ENCODE measurements at places on chromosomes 6 and 20.

DNA sequence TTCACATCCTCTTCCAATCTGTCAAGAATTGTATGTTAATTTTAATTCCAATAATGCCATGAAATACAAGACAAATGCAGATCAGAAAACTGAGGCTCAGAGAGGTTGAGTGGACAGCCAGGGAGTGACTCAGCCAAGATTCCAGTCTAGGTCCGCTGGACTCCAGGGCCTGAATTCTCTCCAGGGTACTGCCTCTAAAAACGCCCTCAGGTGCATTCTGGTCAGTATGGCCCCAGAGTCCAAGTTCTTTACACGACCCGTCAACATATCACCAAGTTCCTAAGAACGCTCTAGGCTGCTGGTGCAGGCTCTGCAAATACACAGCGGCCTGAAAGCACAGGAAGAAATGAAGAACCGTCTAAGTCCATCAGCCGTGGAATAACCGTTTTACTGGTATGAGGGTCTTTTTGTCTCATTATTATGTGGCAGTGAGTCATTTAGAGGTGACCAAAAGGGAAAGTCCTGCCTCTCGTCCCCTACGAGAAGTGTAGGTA lies 709 bp upstream of the ASXL1 start:
- DNase-seq = no peak

DNA sequence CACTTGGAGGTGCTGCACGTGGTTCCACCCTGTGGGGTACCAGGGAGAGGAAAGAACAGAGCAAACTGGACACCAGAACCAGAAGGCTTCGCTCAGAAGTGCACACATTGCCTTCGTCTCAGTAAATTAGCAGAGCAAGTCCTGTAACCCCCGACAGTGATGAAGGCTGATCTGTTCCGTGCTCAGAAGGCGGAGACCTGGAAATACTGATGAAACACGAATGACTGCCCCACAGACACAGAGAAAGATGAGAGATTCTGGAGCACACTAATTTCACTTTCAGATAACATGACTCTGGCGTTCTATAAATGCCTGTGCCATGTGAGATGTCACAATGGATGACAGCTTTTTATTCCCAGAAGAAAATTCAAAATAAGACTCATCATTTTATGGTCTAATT lies 44.2 kb upstream of the CCR6 start:
- no peak for DNase-seq

DNA sequence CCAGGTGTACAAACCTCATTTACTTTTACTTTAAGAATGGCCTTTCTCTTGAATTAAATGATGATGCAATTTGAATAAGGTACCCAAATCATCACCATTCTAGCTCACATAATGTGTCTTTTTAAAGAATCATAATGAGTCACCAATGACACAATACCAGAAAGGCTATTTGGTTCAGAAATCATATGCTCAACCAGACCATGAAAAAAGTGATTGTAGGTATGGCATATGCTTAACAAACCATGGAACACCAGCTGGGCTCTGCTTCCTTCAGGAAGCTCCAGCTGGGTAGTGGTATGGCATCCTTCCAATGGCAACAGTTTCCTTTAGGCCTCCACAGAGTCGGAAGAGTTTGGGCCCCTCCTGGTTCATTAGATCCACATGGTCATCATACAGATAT lies 128.2 kb downstream of the FRK start:
- DNase-seq = peak; percentile 9

- no peak for DNase-seq
These were observed 76.7 kb downstream of the CEP162 start for GRCh38 chr6:84150705-84151104.

- DNase-seq = peak; percentile 81
These were observed 38.7 kb downstream of the GSTA2 start for GRCh38 chr6:52724406-52725121.

DNA sequence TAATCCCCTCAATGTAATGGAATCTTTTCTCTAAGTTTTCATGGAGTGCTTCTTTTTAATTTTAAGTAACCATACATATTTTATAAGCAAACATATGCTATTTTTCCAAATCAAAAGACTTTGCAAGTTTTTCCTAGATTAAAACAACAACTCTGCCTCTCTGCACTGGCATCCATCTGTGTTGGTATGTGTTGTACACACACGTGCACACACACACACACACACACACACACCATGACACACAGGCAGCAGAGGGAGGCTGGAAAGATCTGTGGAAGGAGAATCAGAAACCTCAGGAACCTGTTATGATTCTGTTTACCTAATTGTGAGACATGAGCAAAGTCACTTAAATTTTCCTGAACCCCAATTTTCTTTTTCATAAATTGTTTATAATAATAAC lies 295.0 kb upstream of the PRDM1 start:
- DNase-seq = no peak

DNA sequence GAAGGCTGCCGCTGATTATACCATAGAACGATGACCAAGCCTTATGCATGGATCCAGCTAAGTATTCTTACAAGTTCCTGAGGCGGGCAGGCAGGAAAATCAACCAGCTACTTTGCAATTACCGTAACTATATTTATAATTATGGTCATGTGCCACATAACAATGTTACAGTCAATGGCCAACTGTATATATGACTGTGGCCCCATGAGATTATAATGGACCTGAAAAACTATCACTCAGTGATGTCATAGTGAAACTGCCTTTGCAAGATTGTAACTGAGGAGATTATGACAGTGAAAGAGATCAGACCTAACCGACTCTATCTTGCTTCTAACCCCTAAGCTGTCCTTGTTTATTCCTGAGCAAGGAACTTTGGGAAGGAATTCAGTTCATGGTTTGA lies 33.1 kb upstream of the FAM135A start:
- no peak for DNase-seq

GRCh38 chr6:124237911-124238310 lies 434.2 kb downstream of the NKAIN2 start:
- no peak for DNase-seq

DNA sequence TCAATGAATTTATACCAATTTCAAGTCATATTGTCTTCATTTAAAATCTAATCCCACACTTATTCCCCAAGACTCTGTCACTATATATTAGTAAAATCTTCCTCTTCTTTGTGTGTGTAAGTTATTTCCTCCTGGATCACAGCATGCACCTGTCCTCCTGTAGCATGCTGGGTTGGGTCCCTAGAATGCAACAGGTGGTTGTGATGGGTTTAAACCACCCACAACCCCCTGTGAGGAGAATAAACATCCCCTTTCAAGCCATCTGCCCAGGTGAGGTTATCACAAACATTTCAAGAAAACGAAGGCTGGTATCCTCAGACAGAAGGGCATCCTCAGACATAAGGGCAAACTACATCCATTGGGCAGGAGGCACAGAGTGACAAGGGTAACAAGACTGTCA lies 26.4 kb downstream of the DZANK1 start:
- DNase-seq = no peak

- DNase-seq = no peak
These were observed 169.3 kb upstream of the ZNF337 start for GRCh38 chr20:25865715-25866656.

DNA sequence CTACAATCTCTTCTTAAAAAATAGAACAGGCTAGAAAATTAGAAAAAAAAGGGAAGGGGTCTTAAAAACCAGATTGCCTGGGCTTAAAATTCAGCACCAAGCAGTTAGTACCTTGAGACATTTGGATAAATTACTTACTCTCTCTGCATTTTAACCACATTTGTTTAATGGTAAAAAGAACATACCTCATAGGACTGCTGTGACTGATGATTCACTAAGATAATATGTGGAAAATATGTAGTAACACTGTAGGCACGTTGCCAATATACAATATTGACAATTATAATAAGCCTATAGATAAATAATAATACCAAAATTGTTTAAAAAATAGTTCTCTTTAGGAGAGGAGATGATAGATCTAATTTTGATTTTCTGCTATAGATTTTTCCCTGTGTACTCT lies 750.4 kb downstream of the TENT5A start:
- no peak for DNase-seq

- no peak for DNase-seq
These were observed 310.1 kb downstream of the UTRN start for GRCh38 chr6:144595266-144595665.

DNA sequence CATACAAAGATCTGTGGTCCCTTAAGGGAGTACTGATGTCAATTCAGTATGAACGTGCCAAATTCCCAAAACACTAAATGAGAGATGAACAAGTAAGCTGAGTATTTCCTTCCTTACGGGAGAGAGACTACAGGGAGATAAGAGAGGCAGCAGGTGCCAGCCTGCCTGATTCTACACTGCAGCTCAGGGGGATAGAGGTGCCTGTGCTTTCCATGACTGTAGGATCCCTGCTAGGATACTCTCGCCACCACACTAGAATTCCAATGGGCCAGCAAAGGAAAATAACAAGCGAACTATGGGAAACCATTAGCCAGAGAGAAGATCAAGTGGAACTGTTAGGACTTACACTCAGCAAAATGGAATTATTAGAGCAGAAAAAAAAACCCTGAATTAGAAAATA lies 198.5 kb upstream of the BTBD3 start:
- no peak for DNase-seq

GRCh38 chr6:118288355-118289124 lies 259.6 kb upstream of the PLN start:
- no peak for DNase-seq

DNA sequence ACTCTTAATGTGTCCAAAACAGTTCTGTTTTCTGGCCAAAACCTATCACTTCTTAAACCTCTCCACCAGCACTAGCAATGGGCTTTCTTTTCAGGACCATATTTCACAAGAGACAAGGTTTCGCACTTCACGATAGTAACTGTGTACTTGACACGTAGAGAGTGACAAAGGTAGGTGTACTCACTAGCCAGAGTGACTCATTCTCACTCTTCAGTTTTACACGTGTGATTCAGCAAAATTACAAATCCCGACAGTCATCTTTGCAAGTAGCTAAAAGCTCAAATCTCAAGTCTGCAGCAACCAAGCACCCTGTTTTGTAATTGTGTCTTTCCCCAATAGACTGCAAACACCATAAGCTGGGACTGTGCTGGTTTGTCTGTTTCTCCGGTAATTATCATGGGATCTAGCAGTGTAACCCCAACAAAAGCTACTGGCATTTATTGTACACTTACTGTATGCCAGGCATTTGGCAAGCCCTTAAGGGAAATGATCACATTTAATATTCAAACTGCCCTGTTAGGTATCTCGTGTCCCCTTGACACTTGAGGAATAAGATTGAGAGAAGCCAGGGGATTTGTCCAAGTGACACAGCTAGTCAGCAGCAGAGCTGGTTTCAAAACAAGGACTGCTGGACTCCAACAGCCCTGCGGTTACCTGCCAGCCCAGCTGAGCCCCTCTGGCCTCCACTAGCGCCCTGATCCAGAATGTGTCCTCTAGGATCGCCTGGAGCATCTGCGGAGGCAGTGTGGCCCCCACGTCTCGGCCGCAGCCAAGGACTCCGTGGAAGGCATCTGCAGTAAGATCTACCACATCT lies 9.9 kb downstream of the PCIF1 start:
- no peak for DNase-seq

- no peak for DNase-seq
These were observed 73.6 kb downstream of the MDGA1 start for GRCh38 chr6:37624121-37624520.

DNA sequence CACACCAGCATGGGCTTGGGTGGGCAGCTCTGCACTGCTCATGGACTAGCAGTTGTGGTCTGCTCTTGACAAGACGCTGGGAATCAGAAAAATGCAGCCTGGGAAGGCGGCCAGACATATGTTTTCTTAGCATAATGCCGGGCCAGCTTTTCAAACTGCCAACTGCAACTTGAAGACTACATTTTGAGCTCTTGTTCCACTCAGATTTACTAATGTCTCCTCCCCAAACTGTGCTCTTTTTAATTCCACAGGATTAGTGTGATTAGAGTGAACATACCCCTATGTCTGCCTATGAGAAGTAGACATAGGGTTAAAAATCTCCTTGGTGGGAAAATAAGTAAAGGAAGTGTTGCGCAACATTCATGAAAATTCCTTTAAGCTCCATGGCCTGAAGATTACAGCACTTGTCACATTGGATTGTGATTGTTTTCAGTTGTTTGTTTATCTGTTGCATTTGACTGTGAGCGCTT lies 5.3 kb upstream of the FNDC1 start:
- DNase-seq = no peak

DNA sequence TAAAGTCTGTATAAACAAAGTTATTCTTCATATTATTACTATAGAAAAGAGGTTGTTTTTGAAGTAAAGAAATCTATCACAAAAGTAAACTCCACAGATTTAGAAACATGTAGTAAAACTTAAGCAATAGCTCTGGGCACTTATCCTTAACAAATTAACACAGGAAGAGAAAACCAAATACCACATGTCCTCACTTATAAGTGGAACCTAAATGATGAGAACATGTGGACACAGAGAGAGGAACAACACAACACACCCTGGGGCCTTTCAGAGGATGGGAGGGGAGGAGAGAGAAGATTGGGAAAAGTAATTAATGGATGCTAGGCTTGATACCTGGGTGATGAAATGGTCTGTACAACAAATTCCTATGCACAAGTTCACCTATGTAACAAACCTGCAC lies 57.2 kb downstream of the C6orf58 start:
- no peak for DNase-seq

- no peak for DNase-seq
These were observed 160.1 kb downstream of the ZMYND8 start for GRCh38 chr20:47196091-47197081.

DNA sequence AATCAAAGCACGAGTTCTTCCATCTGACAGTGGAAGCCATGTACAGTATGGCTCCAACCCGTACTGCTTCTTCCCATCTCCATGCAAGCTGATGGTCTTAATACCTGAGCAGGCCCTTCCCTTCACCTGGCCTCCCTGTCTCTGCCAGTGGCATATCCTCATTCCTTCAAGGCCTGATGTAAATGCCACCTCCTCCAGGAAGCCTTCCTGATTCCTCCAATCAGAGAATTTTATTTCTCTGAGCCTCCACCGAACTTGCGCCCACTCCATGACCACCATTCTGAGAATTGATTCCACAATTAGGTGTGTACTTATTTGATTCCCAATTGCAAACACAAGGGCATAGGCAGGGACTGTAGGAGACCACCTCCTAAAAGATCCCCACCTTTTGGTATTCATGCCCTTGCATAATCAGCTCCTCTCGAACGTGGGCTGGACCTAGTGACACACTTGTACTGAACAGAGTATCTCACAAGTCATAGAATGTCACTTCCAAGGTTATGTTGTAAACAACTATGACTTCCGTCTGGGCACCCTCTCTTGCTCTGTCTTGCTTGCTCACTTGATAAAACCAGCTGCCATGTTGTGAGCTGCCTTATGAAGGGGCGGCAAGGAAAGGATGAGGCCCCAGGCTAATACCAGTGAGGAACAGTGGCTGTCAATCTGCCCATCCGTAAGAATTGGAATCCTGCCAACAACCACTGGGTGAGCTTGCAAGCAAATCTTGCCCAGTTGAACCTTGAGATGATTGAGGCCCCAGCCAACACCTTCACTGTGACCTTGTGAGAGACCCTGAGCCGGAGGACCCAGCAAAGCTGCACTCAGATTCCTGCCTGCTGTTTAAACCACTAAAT lies 38.8 kb downstream of the CPNE5 start:
- DNase-seq = no peak

DNA sequence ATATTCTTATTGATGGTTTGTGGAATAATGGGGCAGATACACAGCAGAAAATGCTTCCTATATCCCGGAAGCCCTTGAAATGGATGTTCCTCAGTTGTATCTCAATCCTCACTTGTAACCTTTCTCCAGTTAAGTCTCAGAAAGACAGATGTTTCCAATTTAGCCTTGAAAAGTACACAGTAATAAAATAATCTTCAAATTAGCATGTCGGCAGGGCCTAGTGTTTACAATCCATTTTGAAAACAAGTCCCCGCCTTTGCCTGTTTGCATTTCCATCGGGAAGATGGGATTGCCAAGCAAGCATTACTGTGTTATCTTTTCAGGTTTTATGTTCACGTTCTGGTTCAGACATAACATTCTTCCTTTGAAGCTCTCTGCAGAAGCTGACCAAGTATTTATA lies 41.5 kb downstream of the SNRNP48 start:
- DNase-seq = no peak

- no peak for DNase-seq
These were observed 138.4 kb downstream of the ELOVL4 start for GRCh38 chr6:79808921-79809320.

Measured in NCI-H2081 treated with DMSO at 0.1 percent for 48 hours (cell line).